Mucosa of gallbladder (tissue), 1 donor: ENCODE measurements at places on chromosomes 2 and 18. TPM values are rescaled to one million over a fixed set of nuclear protein-coding genes. Genes with fewer than 3 reads are reported as not detected.
A peak's percentile ranks its signal among the peaks of the same experiment; 100 is the strongest.

DNA sequence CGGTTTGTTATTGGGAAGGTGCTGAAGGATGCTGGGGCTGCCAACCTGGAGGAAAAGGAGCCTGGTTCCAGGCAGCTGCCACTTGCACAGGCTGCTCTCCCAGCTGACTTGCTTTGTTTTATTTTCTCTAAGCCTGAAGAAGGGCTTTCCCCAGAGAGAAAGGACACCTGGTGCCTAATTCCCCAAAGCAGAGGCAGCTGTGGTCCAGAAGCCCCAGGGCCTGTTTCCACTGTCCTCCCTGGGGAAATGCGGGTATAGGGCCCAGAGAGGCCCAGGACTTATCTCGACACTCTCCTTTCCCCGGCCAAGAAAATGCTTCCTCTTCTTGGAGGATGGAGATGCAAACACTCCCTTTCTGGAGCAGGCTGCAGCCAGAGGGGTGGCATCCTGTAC is 30.1 kb downstream of the INO80C start:
- no peak for DNase-seq

DNA sequence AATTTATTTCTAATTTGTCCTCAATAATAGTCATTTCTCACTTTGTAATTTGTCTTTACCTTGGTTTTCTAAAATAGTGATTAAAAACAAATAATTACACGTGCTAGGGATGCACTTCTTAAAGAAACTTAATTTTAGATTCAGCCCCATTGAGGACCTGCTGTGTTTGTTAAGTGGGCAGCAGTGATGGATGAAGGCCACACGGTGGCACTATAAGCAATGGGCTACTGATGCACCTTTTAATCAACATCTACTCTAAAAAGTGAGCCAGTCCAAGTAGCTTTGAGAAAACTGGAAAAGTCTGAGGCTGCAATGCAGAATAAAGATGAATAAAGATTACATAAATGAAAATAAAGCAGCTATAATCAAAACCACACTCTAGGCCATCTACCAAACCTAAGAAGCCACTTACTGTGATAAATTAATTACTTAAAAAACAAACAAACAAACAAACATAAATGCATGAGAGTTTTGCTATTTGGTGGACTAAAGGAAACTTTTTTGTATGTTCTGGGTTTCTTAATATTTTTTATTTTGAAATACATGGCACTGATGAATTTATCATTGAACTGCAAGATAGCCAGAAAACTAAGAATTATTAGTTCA is 89.3 kb downstream of the PDE11A start:
- DNase-seq, result peak; percentile 23

DNA sequence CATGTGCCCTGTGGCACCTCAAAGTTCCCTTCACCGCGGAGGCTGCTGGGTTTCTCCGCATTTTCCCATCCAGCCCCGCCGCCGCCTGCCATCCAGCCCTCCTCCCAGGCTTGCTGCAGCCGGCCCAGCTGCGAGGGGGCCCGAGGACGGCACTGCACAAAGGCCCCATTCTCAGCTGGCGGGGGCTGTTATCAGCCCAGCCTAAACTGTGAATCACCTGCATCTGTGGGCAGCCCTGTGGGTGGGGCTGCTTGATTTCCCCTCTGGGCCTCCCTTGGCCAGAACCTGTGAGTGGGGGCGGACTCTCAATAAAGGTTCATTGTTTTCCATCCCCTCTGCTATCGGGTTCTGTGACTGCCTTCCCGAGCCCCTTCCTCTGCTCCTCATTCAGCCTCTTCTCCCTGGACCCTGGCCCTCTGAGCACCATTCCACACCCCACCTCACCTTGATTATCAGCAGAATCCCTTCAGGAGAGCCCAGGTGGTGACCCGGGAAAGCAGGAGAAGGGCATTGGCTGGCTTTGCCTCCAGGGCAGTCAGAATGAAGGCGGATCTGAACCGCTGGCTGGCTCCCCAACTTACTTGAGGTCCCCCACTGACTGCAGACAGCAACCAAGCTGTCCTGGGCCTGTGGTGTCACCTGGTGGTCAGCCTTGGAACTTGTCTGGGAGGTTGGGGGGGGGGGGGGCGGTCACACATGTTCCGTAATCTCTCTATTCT is 204.5 kb downstream of the ZFP36L2 start:
- peak; percentile 56 for DNase-seq

GRCh38 chr2:205642599-205643356 is 39.5 kb upstream of the NRP2 start:
- no peak for DNase-seq

DNA sequence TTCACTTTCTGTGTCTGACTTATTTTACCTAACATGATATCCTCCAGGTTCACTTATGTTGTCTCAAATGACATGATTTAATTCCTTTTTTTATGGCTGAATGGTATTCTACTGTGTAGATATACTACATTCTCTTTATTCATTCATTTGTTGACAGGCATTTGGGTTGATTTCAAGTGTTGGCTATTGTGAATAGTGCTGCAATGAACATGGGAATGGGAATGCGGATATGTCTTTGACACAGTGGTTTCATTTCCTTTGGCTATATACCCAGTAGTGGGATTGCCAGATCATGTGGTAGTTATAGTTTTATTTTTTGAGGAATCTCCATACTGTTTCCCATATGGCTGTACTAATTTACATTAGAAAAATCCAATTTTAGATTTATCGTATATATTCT is 195.4 kb upstream of the KLHL14 start:
- no peak for DNase-seq

DNA sequence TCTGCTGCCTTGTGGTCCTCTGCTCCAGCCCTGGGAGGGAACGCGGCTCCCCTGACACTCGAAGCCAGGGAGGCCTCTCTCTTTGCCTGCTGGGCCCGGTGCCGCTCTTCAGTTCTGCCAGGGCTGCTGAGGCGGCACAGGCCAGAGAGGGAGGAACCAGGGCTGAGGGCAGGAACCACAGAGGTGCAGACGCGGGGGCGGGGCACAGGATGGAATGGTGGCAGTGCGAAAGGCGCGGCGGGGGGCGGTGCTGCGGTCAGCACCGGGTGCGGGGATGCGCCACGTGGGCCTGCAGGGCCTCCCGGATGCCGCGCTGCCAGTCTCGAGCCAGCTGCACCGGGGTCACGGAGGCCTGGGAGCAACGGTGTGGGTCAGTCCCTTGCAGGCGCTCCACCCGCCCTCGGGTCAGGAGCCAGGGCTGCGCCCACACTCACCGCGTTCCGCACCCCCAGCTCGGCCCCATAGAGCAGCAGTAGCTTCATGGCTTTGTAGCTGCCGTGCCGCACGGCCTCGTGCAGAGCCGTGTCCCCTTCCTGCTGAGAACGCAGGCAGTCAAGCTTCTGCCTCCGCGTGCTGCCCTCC is 4.4 kb downstream of the ANKRD23 start:
- peak; percentile 75 for DNase-seq

DNA sequence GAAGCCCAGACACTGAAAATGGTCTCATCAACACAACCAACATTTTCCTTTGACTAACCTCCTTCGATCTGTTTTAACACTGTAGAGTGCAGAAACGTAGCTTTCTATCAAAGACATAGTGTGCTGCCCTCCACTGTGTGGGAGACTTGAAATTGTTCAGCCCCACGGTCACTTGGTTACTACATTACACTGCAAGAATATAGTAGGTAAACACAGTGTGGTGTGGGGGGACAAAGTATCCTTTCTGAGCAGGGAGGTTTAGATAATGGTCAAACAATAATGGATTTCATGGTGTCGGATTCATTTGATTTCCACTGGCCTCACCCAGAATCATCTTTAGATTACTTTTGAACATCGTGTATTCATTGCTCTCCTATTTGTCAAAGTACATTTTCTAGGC is 181.0 kb downstream of the ERBB4 start:
- no peak for DNase-seq

- no peak for DNase-seq
Measured at GRCh38 chr2:226380679-226381078, 418.9 kb downstream of the IRS1 start.

GRCh38 chr2:218217360-218218267 is 625 bp downstream of the ARPC2 start:
- DNase-seq, result peak; percentile 40

DNA sequence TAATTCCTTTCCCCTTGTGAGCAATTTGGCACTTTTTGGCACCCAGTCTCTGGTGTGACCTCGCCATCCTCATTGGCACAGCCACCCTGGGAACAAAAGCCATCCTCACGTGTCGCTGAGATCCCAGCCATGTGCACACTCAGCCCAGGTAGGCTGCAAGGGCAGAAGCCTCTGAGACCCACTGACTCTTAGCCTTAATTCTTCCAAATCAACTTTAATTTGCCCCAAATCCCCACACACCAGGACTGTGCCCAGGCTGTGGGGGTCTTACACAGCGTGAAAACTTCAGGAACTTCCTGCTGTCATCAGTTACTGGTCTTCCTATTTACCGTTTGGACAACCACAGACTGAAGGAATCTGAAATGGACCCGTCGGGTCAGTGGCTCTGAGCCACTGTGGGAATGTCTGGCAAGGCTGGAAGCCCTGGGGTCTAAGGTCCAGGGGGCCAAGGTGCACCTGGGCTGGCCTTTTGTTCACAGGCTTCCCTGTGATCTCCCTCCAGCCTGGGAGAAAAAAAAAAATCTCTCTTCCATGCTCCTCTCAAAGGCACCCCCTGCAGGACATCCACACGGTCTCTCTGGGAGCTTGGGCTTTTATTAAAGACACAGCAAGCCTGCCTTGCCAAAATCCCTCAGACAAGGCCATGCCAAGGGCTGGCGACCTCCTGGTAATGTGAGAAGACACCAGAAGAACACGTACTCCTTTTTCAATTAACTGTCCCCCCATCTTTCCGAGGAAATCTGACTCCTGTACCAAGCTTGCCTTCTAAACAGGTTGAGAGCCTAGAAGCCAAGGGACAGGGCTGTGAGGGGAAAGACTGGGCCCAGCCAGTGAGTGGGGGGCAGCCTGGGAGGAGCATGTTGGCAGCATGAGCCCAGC is 42.1 kb upstream of the LAPTM4A start:
- peak; percentile 72 for DNase-seq

ZNF516 gene
- total RNA-seq, result 48.5 TPM
